AG20443 (cell line): ENCODE measurements at places on chromosomes 12 and 14.
A peak's percentile ranks its signal among the peaks of the same experiment; 100 is the strongest.

- no peak for DNase-seq
Observed at GRCh38 chr12:68573406-68573805, 37.3 kb upstream of the RAP1B start.

DNA sequence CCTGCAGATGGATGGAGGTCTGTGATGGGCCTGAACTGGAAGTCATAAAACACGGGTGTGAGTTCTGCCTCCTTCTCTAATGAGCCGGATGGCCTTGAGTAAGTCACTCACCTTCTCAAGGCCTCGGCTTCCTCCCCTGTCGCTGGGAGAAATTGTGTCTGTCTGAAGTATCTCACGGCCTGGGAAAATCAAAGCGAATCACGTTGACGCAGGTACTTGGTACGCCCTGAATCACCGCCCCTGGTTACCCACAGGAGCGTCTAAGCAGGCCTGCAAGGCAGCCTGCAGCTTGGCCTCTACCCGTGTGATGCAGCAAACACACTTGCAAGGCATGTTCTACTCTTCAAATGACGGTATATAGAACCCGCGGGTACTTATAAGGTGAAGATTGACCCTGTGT, 28.1 kb upstream of the CD9 start:
- no peak for DNase-seq

DNA sequence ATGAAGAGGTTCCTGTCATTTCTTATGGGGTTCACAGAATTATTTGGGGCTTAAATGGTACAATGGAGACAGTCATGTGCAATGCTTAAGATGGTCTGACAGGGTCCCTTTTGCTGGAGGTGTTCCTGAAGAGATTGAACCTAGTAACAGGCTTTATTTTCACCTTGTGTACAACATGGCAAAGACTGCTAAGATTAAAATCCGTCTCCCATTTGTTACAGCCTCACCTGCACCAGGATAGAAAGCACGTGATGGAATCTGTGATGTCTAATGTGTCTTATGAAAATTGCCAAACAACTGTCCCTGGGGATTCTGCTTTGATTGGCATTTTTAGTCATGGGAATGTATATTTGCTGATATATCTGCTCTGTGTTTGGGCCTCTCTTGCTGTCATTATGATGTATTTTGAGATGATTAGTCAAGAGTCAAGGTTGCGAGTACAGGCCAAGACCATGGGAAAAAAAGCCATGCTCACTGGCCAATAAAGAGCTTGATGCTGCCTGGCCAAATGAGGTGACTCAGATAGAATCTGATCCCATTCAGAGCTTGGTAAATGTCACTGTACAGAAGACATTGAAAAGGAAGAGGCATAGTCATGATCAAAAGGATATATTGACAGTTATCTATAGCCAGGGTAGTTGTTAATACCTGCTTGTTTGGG, 96.1 kb downstream of the FLRT2 start:
- no peak for DNase-seq

- no peak for DNase-seq
Observed at GRCh38 chr12:5078423-5078822, 34.7 kb downstream of the KCNA5 start.

- DNase-seq: no peak
Observed at GRCh38 chr12:2152134-2152533, 99.3 kb downstream of the CACNA1C start.

DNA sequence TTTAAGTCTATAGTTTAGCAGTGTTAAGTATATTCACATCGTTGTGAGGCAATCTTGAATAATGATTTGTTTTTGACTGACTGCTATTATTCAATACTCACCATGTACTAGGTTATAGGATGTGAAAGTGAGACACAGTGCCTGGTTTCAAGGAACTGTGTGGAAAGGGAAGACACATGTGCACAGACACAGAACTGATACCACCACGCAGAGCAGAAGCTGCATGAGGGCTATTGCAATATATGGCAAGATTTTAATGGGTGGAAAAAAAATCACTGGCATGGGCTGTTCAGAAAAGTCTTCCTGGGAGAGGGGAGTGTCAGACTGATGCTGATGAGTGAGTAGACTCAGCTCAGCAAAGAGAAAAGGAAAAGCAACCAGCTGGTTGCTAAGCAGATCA, 10.4 kb downstream of the SLC7A8 start:
- no peak for DNase-seq

DNA sequence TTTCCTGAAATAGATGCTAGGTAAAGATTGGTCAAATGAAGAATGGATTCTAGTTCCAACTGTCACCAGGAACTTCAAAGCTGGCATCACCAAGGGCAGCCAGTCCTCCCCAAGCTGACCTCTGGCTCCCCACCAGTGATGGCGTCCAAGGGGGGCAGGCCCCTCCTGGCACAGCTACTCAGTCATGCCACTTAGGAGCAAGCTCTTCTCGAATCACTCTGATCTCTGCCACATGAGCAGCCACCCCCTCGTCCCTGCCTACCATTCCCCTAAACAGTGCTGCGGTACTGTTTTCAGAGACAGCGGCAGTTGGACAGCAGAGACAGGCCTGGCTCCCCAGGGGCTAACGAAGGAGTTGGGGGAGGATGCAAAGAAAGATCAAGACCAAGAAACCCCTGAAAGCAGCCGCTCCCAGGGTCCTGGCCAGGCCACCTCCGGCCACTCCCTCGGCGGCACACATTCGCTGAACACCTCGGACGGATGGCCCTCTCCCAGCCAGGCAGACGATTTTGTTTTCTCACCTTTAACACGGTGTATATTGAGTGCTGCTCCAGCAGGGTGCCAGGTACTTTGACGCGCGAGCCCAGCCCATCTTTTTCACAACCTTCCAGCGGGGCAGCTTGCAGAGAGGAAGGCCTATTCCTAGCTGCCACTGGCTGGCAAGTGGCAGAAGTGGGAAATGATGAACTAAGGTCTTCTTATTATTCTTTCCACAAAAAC, 47.4 kb downstream of the ARL6IP4 start:
- no peak for DNase-seq

DNA sequence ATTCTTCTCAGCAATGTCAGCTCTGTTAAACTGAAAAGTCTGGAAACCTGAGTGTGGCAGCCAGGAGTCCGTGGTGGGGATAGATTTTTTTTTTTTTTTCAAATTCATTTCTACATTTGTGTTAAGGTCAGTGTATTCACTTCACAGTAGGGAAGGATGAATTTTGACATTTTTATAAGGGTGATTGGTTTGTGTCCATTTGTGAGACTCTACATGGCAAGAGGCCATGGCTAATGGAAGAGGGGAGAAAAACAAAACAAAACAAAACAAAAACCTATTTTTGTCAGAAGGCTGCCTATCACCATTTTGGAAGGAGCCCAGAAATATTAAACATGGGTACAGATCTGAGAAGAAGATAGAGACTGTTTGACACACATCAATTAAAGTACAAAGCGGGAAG, 176.1 kb downstream of the RMST start:
- DNase-seq: no peak

DNA sequence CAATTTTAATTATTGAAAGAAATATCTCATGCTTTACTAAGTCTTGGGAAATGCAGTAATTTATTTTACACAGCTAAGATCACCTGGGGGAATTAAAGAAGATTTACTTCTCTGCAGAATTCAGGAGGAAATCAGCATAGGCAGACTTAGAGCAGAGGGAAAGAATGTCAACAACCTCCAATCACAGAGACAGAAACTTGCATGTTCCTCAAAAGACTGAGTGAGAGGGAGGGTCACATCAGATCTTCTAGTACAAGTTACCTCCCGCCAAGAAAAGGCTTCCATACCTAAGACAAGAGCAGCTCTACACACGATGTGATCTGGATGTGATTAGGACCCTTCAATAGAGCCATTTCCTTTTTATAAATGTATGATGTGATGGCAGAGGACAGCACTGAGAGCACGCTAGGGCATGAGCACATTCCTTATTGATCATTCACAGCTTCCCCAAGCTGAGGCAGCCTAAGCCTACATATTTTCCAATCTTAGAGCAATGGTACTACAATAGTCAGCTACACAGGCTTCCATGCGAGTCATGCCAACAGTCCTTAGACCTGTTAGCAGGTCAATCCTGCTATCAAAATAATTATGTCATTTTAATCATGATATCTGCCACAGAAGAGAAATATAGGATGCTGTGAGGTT, 403.3 kb downstream of the ETNK1 start:
- no peak for DNase-seq

DNA sequence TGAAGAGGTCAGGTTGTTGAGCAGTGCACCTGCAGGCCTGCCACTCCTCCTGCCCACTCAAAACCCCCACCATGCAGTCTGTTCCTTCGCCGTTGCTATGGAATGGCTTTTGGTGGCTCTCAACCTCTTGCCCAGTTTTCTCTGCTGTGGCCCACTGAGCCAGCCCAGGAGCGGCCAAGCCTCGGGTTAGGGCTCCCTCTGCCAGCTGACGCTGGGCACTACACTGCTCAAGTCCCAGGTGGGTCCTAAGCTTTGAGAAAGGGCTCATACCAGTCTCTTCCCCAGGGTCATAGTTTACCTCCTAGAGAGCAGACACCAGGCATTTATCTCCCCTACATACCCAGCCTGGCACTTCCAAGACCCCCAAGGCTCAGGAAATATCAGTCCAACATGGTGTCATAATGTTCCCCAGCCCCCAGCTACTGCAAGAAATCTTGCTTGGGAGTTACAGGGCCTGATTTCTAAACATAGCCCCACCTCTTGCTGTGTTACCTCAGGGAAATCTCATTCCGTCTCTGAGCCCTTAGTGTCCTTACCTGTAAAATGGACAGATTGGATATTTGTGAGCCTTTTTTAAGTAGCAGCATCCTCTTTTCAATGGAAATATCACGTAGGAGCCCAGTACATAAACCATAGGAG, 59.4 kb downstream of the TSPAN11 start:
- peak; percentile 89 for DNase-seq

- no peak for DNase-seq
Observed at GRCh38 chr14:52366796-52367315, 52.7 kb downstream of the PTGER2 start.

- no peak for DNase-seq
Observed at GRCh38 chr14:48723841-48724495, 862.2 kb downstream of the RPS29 start.

DNA sequence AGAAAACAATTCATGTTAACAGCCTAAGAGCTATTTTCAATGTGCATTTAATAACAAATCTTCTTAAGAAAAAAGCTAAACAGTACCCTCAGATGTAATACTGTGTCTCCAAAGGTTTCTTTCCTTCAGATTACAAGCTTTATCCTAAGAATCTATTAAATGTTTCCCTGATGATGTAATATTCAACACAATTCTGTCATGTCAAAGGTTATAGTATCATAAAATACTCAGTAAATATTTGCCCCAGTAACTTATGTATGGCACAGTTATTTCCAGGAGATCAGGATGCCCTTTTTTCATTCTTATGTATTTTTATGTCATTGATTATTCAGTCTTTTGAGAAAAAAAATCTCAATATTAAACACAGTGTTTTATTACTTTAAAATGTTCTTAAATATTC, 128.4 kb downstream of the KIF21A start:
- DNase-seq: no peak

- peak; percentile 61 for DNase-seq
Observed at GRCh38 chr14:53409969-53410368, 256.8 kb upstream of the DDHD1 start.

DNA sequence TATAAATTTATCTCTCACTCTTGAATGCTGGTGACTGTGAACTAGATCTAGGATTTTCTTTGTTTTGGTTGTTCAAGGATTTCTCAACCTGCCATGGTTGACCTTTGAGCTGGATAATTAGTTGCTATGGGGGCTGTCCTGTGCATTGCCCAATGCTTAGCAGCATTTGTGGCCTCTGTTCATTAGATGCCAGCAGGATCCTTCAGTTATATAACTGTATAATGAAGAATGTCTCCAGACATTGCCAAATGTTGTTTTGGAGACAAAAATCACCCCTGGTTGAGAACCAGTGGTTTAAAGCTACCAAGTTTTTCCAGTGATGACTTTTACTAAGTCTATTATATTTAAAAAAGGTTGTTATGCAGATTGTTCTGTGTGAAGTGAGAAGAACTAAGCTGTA, 147.9 kb upstream of the STXBP6 start:
- DNase-seq: no peak

DNA sequence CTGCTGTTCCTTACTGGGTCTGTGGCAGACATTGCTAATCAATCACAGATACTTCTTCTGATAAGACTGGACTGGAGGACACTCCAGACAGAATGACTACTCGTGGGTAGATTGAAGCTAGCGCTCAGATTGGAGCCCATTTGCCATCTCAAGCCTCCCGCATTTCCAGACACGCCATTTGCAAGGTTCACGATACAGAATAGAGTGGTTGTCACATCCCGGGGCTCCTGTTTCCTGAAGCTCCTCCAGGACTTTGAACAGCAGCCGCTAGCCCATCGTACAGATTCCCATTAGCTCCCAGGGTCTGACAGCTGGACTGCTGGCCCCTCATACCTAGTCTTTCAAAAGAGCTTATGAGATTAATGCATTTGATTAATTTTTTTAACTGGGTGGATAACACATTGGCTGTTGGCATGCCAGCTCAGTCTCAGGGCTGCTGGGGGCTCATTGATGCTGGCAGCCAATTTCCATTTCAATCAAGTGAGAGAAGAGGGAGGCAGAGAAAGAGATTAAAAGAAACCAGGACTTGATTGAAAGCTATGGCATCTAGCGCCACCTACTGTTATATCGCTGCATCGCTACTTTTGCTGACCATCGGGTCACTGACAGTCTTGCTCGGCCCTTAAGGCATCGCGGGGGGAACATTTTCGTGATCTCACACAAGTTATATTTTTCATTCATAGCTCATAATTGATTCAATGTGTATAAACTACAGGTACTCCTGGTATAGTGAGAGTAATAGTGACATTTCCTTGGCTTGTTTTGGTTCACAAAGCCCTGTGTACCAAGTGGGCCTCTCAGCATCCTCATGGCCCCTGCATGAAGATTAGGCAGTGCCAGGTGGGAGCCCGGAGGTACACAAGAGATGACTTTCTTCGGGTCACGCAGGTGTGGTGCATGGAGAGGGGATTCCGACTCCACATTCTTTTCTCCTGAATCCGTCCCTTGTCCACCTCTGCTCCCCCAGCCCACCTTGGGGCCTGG, 78.6 kb downstream of the CCDC60 start:
- peak; percentile 77 for DNase-seq

GRCh38 chr14:55572578-55572977, 7.4 kb upstream of the KTN1 start:
- no peak for DNase-seq
